ENCODE measurements at places on chromosomes 7 and 10.

DNA sequence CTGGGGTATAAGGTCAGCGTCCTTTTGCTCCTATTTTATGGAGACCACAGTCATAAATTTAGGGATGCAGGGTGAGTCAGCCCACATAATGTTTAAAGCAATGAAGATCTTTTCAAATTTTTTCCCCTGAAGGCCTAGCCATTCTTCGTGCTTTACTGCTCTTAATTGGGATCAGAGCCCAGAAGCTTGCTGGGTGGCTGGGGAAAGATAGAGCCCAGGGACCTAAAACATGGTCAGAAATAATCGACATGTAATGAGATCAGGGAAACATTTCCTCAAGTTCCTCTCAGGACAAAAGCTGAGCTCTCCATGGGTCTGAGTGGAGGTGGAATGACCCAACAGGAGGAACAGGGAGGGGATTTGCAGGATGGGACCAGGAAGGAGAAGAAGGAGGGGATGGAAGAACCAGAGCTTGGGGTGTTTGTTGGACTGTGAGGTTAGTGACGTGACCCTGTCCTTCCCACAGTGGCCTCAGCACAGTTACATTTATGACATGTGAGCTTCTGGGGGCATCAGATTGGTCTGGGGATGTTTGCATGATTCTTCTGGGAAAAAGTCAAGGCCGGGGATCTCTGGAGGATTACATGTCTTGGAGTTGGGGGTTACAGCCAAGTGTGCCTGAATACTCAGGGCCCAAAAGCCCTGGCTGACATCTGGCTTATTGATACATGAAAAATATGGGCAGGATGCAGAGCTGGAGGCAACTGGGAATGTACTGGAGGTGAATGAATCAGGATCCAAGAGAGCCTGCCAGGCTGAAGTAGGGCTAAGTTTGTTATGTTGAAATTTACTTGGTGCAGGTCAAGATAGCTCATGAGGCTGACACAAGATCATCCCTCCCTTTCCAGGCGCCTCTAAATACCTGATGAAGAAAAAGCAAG is 477.9 kb downstream of the RPS24 start:
- no peak for DNase-seq

- no peak for DNase-seq
Observed at GRCh38 chr10:82981137-82981723, 1106.2 kb downstream of the NRG3 start.

GRCh38 chr7:134167841-134168240 is 40.7 kb downstream of the LRGUK start:
- no peak for DNase-seq

DNA sequence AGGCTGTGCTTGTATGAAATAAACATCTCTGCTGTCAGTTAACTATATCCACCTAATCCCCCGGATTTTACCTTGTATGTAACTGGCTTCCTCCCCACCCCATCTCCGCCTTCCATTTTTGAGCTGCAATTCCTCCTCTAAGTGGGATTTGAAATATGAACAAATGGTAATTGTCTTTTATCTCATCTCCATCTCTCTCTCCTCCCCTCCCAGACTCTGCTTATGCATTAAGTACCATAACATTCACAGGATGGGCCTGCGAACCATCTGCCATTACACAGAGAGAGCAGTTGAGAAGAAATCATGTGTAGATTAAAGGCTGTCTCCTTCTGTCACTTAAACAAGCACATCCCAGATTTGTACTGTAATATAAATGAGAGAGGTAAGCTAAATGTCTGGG is 1169.9 kb downstream of the TYW1 start:
- no peak for DNase-seq

Measured in stimulated activated naive CD4-positive, alpha-beta T cell (primary cell).